ENCODE measurements at places on chromosomes 5 and 9.

DNA sequence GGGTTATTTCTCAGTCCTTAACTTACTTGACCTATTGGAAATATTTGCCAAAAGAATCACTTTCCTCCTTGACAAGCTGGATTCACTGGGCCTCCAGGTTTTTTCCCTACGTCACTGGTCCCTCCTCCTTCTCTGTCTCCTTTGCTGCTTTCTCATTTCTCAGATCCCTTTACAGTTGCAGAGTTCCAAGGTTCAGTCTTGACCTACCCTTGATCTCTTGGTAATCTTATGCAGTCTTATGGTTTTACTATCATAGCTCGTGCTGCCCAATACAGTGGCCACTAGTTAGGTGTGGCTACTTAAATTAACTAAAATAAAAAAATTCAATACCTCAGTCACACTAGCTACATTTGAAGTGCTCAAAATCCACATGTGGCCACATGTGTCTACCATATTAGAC, 11.4 kb downstream of the SLC38A9 start:
- DNase-seq = no peak

GRCh38 chr5:136021016-136021405, 7.8 kb upstream of the TGFBI start:
- no peak for DNase-seq

DNA sequence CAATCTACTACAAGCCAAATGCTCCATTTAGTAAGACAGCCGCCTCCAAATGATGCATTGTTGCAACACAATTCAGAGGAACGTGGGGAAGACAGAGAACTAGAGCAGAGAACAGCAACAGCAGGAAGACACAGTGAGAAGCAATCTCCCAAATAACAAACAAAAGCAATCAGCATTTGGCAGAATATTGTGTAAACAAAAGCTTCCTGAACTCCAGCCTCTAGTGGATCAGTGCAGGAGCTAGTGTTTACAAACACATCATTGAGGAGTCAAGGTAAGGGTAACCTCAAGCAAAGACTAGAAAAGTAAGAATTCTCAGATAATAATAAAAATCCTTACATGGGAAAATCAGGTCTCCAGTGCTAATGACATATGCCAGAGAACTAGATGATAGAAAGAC, 20.6 kb downstream of the FST start:
- DNase-seq = no peak

GRCh38 chr9:123523001-123523400, 167.0 kb downstream of the CRB2 start:
- DNase-seq = no peak

DNA sequence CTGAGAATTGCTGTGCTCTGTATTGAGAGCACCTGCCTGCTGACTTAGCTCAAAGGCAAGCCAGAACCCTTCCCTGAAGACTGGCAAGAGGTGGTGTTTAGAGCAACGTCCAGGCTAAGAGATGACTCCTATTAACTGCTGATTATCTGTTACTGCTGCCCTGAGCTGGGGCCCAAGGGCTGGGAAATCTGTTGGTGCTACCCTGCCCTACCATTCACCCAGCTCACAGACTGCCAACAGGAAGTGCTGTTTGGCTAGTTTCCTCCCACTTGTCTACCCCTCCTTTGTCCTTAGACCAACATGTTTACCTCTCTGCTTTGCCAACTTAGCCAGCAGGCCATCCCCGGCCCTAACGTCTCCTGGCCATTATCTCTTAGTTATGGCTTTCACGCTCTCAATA, 6.9 kb downstream of the RAB24 start:
- DNase-seq = no peak

DNA sequence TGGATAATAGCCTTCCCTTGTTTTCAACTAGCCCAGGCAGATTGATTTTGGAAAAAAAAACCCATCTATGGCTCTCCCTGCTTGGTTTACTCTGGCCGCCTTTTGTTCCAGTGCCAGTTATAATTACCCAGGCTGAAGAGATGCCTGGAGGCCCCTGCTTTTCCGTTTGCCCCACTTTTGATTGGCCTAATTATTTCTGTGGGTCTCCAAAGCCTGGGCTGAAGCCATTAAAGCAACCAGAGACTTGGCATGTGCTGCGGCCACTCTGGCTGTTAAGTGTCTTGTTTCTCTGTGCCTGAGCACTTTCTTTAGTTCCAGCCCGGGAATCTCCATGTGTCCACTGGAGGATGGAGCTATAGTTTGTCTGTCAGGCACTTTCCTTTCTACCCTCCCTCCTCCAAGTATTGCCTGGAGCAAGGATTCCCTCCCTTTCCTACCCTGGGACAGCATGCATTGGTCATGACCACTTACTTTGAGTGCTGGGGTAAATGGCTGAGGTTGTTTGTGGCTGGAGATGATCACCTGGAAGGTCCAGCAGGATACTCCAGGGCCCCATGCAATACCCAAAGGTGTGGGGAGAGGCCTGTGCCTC, 105.1 kb upstream of the CTSL start:
- no peak for DNase-seq

DNA sequence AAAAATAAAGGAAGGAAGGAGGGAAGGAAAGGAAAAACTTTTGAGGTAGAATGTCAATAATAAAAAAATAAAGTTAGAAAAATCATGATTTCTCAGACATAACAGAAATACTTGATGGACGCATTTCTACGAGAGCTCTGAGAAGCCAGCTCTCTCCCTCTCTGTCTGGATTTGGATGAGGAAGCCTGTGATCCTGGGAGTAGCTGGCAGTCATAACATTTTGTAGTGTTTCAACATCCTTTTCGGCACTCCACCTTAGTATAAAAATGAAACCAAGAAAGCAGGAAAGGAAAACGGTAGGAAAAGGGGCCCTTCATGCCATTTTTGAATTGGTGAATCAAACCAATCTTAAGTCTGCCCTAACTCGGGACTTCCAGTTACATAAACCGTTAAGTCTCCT, 321.3 kb downstream of the EPB41L4A start:
- DNase-seq = no peak

- no peak for DNase-seq
Measured at GRCh38 chr9:124512806-124513204, 5.6 kb upstream of the NR5A1 start.

DNA sequence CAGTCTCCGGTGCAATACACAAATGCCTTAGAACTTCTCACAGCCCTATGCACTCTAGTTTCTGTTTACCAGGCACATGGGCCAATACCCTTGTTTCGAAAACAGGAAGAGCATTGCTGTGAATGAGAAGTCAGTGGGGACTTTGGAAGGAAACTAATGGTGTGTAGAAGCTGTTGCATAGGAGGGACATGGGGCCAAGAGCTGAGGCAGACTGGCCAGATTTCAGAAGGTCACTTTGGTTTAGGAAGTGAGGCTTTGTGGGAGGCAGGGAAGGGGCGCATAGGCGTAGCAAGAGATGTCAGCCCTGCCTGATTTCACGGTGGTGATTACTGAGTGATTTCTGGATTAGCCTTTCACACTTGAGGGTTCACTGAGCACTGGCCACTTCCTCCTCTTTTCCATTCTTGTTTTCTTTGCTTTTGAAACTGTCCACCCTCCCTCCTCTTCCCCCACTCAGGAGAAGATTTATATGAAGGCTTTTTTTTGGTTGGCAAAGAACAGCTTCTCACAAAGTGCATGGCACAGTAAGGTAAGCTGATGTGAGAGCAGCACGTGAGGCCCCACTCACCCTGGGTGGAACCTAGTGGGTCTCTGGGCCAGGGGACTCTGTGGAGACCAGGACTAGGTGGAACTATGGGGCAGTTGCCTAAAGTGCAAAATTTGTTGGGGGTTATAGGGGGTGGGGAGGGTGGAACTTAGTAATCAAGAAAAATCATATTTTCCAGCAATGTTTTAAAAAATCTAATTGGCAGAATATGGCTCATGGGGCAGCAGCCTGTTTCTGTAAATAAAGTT, 6.1 kb upstream of the TMEM252 start:
- DNase-seq = no peak

- DNase-seq = no peak
Measured at GRCh38 chr9:70607329-70607728, 192.9 kb upstream of the KLF9 start.

DNA sequence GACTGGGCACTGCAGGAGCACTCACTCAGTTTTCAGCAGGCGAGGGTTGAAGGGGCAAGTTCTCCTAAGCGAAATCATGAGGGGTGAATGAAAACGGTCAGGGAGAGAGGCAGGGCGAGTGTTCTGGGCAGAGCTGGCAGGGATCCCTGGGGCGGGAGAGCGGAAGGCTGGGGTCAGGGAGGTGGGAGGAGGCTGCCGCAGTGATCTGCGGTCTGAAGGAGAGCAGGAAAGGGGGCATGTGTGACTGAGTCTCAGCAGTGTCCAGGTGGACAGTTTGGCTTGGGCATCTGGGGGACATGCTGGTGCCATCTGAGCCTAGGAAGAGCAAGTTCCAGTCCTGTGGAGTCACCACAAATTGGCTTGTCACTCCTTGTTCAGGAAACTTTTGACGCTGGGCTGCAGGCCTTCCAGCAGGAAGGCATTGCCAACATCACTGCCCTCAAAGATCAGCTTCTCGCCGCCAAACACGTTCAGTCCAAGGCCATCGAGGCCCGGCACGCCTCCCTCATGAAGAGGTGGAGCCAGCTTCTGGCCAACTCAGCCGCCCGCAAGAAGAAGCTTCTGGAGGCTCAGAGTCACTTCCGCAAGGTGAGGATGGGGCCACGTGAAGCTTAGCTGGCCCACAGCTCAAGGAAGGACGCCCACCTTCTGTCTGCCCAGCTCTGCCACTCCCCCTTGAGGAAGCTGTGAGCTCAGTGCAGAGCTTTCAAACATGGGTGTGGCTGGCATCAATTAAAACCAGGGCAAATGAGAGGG, 31.1 kb downstream of the DYNC2I2 start:
- no peak for DNase-seq

- DNase-seq = no peak
Measured at GRCh38 chr9:100315561-100315960, 37.2 kb downstream of the TEX10 start.

- no peak for DNase-seq
Measured at GRCh38 chr5:42715785-42716184, 40.8 kb upstream of the CCDC152 start.

DNA sequence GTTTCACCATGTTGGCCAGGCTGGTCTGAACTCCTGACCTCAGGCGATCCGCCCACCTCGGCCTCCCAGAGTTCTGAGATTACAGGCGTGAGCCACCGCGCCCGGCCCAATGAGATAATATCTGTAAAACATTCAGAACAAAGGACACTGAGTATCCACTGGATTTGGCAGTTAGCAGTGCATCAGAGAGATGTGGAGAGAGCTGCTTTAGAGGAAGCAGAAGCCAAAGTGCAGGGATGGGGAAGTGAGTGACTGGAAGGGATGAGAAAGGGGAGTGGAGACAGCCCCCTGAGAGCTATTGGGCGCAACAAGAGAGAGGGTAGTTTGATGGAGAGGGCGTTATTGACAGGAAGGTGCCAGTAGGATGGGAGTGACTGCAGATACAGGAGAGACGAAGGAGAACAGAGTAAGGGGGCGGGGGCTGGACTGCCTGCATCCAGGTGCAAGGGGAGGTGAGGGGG, 157.5 kb upstream of the SHB start:
- no peak for DNase-seq

- DNase-seq = no peak
Measured at GRCh38 chr5:123665822-123666371, 153.9 kb downstream of the CSNK1G3 start.

DNA sequence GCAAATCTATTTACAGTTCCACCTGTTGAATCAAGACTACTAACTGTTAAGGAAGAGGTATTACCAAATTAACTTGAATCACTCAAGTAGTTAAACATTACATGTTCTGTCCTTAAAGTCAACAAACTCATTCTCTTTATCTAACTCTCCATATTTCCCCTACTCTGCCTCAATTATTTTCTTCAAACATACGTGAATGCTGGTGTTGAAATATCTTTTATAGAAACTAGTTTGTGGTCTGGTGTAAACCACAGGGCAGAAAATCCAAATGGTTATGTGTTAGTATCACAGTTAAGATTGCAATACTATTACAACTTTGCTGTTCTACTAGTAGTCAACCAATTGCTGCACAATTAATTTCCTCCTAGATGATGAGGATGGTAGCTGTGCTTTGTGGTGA, 603.5 kb downstream of the KCTD16 start:
- DNase-seq = no peak

DNA sequence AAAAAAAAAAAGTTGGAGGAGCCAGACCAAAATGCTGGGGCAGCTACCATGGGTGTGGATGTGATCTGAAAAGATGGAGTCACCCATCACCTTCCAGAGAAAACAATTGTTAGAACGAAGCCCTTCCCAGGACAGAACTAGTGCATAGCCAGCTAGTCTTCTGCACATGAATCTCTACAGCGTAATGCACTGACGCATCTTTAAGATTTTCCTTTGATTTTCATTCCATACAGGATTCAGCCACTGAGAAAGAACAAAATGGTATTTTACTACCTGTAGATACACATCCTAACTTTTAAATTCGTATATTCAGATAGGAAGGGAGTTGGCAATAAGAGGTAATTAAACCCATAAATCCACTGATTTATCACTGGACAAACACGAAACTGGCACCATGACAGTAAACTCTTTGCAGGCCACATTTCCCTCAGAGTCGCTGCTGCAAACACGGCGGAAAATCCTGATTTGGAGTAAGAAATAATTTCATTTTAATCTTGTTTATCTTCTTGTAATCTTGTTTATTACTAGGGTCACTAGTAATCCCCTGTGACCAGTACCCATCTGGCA, 206.6 kb downstream of the SPOCK1 start:
- DNase-seq = no peak

- DNase-seq = no peak
Measured at GRCh38 chr5:159258361-159258760, 4.7 kb upstream of the UBLCP1 start.

GRCh38 chr5:173090639-173091038, 34.5 kb downstream of the CREBRF start:
- no peak for DNase-seq

GRCh38 chr5:78792345-78793055, 143.9 kb upstream of the LHFPL2 start:
- no peak for DNase-seq

DNA sequence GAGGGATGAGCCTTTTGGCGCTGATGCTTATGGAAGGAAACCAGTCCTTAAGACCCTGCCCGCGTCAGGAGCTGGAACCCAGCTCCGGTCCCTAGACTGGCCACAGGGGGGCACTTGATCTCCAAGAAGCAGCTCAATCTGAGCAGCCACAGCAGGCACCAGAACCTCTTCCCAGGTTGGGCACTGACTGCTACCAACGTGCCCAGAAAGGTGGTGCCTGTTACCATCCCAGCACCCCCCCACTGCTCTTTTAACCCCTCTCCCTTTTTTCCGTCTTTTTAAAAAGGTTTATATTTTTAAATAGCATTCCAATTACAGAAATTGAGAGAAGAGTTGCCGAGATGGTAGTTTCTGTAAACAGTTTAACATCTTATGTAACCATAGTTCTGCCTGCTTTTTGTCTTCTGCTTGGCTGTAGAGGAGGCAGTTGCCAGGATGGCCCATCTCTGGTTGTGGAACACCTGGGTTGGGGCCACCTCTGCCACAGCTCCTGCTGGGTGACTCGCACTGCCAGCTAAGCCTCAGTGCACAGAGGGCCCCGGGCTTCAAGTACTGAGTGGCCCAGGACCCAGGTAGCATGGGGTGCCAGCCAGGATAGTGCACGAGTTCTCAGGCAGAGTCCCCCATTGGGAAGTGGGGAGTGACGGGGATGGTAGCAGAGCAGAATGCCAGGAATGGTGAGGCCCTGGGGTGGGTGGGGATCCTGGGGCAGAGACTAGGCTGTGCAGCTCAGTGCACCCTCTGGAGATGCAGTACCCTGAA, 62.8 kb downstream of the PFDN1 start:
- DNase-seq = no peak

Measured in cortex of kidney (tissue), 1 donor.